ENCODE measurements at places on chromosomes 2 and 18. TPM values are rescaled to one million over a fixed set of nuclear protein-coding genes. Genes with fewer than 3 reads are reported as not detected.

DNA sequence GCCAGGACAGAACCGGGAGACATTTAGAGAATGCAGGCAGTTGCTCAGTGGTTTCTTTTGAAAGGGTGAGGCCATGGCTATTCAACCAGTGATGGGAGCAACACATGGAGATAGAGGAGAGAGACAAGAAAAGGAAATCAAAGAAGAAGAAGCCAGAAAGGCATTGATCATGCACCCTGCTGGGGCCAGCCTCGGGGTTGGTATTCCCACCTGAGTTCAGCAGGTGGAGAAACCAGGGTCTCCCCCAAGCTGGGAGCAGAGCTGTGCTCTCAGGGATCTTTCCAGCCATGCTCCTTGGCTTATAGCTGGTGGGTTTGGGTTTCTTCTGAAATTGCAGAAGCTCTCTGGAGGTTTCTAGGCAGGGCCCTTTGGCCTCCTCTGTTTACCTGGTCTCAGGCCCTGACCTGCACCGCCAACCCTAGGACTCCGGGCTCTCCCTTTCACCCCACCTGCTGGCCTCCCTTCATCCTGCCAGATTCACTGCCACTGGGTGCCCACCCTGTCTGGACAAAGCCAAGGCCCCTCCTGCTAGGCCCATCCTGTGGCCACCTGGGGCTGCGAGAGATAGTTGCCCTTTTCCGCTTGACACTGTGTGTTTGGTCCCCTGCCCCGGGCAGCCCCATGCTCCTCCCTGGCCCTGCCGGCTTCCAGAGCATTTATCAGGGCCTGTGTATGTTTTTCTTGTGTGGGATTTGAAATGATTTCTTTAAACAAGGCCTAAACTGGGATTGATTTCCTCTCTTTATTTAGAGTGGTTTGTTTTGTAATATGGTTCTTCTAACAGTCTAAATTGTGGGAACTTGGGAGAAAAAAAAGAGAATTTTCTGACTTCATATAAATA, 126.7 kb downstream of the DDX1 start:
- DNase-seq = no peak

DNA sequence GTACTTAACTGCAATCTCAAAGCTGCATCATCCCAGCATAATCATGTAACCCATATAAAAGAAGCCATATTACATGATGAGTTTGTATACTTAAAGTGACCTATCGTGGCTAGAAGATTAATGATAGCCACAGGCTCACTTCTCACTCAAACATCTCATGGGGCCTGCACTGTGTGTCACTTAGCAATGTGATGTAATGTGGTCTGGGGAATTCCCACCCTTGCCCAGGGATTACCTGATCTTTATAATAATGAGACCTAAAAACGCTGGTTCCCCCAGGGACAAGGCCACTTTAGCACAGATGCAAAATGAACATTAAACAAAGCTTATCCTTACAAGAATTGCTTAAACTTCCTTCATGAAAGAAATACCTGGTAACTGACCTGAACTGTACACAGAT, 427.1 kb upstream of the CNTNAP5 start:
- DNase-seq = no peak

DNA sequence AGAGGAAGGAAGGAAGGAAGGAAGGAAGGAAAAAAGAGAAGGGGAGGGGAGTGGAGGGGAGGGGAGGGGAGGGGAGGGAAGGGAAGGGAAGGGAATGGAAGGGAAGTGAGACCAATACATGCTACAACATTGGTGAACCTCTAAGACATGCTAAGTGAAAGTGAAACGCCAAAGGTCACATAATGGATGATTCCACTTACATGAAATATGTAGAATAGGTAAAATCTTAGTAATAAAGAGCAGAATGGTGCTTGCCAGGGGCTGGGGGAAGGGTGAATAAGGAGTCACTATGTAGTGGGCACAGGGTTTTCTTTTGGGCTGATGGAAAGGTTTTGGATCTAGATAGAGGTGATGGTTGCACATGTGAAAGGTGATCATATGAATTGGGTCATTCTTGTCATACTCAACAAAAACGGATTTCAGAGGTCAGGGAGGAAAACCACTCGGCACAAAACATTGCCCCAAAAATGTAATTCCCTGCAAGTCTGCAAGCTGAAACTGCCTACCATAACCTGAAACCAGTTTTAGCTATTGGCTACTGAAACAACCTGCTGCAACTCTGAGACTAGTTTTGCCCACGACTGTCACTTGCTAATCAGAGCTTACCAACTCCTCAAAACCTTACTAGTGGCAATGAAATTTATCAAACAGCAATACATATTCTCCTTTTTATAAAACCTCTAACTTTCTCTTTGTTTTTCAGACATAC, 59.2 kb downstream of the CCDC141 start:
- DNase-seq = no peak

Gene FOXD4L1
- total RNA-seq = not detected

Gene PMAIP1
- total RNA-seq = 64.3 TPM
